HL-60 (cell line): ENCODE measurements at places on chromosomes 7 and 10.

DNA sequence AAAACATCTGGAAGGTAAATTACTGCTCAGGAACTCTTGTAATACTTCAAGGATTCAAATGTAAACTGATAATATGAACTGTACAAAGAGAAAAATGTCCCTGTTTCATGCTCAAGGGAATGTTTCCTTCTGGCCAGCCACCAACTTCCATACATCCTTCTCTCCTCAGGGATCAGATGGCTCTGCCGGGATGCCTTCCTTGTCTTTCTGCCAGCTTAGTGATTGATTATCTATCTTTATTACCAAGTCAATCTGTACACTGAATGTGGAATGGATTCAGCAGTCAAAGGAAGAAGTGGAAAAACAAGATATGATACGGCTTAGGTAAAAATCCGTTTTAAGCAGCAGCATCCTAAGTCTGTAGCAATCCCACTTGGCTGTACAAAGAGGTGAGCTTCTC lies 178.3 kb downstream of the PTN start:
- no peak for DNase-seq

DNA sequence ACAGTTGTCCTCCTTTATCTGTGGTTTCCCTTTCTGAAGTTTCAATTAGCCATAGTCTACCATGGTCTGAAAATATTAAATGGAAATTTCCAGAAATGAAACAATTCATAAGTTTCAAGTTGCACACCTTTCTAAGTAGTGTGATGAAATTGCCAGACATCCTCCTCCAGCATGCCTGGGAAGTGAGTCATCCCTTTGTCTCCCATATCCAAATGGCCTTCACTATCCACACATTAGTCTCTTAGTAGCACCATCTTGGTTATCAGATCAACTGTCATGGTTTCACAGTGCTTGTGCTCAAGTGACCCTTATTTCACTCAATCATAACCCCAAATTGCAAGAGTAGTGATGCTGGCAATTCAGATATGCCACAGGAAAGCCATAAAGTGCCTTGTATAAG lies 83.4 kb upstream of the PPP1R9A start:
- no peak for DNase-seq

GRCh38 chr7:111560773-111561653 lies 1.3 kb downstream of the IMMP2L start:
- no peak for DNase-seq

GRCh38 chr7:18846765-18847215 lies 270.6 kb downstream of the TWIST1 start:
- DNase-seq: no peak

GRCh38 chr7:85095366-85095765 lies 91.5 kb downstream of the SEMA3D start:
- DNase-seq: no peak

DNA sequence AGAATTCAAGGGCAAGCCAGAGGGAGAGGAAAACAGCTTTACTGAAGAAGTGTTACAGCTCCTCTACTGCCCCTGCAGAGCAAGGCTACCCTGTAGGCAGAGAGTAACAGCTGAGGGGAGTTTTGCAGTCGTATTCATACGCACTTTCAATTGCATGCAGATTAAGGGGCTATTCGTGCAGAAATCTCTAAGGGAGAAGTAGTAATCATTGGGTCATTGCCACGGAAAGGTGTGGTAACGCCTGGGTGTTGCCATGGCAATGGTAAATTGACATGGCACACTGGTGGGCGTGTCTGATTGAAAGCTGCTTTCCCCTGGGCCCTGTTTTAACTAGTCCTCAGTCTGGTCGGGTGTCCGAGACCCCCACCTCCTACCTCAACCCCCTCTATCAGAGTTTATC lies 227.2 kb downstream of the NSUN6 start:
- DNase-seq: no peak

GRCh38 chr7:111892588-111892987 lies 313.6 kb downstream of the DOCK4 start:
- DNase-seq: no peak

- DNase-seq: no peak
Observed at GRCh38 chr7:157412021-157412443, 75.2 kb downstream of the DNAJB6 start.

GRCh38 chr10:71627956-71628355 lies 91.6 kb downstream of the C10orf105 start:
- DNase-seq: no peak

- DNase-seq: no peak
Observed at GRCh38 chr7:39406467-39406866, 159.7 kb upstream of the YAE1 start.

GRCh38 chr10:83680470-83680891 lies 458.8 kb upstream of the GHITM start:
- DNase-seq: no peak

DNA sequence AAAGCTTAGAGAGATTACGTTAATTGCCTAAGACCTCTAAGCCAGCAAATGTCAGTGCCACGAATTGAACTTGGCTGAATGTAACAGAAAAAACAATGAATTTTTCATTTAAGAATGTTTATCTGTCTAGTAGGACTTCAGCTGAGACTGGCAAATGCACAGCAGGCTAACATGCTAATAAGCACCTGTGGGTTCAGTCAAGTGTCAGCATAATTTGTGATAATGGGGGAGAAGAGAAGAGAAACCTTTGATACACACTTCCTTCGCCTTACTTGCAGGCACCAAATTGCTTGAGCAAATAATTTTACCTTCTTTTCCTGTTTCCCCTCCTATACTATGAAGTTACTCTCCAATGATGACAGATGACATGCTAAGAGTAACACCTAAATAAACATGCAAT lies 1136.5 kb upstream of the SORCS1 start:
- DNase-seq: no peak

GRCh38 chr7:6725003-6725402 lies 18.3 kb upstream of the ZNF12 start:
- peak; percentile 86 for DNase-seq

GRCh38 chr10:132897516-132898381 lies 44.6 kb downstream of the CFAP46 start:
- no peak for DNase-seq

DNA sequence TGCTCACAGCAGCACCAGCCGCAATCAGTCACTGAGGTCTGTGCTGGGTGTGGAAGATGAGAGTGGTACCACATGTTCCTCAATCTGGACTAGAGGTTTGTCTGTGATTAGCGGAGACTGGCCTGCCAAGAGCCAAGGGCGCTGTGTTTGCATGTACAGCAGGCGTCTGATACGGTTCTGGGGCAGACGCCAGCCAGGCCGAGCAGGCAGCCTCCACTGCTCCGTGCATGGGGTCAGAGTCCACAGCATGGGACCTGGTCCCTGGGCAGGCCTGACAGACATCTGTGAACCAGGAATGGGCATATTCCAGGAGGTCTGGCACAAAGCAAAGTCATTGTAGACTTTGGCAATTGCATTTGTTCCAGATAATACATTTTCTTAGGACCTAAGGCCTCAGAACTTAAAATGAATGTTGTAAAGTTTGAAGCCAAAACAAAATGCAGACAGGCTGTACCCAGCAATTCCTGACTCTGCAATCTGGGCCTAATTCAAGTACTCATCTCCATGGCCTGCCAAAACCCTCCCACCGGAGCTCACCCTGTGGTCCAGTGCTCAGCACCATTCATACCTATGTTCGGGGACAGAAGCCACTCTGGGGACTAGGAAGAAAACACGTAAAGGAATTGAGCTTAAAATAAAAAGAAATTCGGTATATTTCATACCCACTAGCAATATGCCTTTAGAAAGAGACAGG lies 50.0 kb upstream of the FAM20C start:
- DNase-seq: no peak
